AG04449 (cell line): ENCODE measurements at places on chromosomes 2 and 18.

GRCh38 chr2:78118037-78118436, 595.9 kb upstream of the LRRTM4 start:
- no peak for DNase-seq

GRCh38 chr18:45006934-45007333, 326.2 kb downstream of the SETBP1 start:
- no peak for DNase-seq

- no peak for DNase-seq
These were observed 34.5 kb downstream of the LYPD6 start for GRCh38 chr2:149364839-149365238.

DNA sequence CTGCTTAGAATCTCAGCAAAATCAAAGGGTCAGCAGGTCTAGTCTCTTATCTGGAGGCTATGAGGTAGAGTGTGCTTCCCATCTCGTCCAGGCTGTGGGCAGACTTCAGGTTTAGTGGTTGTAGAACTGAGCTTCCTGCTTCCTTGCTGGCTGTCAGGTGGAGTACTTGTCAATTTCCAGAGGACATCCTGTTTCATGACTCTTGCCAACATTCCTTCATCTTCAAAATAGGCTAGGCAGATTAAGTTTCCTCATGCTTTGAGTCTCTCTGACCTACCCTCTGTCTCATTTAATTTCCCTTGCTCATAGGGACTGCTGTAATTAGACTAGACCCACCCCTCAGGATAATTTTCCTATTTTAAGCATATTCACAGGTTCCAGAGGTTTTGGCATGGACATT, 562.6 kb downstream of the SPAG16 start:
- no peak for DNase-seq

DNA sequence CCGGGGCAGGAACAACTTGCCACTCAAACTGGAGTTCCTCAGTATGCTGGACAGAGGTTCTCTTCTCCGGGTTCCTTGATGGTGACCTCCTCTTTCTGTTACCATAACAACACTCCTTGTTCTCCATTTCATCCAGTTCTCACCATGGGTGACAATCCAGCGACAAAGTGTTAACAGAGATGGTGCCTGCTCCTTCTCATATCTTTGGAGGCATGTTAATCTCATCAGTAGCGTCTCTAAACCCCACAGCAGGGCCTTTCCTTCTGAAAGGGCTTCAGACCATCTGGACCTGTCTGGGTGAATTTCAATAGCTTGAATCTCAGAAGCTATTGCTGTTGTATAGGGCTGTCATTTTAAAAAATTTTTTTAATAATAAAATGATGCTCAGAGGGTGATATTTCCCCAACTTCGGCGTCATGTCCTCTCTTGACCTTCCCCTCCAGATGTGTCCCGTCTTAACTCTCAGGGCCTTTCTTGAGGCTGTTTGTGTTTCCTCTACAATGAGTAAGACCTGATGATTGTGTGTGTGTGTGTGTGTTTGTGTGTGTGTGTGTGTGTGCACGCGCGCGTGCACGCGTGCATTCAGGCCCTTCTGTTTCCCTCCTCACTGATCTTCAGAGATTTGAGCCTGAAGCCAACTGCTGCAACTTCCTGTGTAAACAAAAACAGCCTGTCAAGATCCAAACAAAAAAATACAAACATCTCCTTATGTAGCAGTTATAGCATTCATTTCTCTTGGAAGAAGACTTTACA, 24.3 kb upstream of the CETN1 start:
- no peak for DNase-seq

- no peak for DNase-seq
These were observed 117.1 kb upstream of the BOD1L2 start for GRCh38 chr18:57029761-57030160.

DNA sequence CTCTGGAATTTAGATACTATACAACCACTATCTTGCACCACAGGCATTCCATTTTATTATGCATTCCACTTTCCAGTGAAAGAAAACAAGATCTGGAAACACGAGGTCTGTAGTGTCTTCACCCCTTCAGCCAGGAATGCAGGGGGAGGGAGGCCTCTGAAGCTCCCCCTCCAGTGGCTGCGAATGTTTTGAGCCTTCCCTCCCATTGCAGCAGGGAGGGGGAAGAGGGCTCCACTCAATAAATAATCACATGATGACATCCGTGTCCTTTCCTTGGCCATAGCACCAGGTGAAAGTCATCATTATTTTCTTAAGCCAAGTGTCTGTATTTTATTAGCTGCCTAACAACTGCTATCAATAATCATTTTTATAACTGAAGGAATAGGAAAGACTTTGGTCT, 38.6 kb downstream of the ALPK2 start:
- no peak for DNase-seq

GRCh38 chr2:196284866-196285557, 113.6 kb upstream of the STK17B start:
- no peak for DNase-seq

- DNase-seq: no peak
These were observed 47.1 kb upstream of the ASB18 start for GRCh38 chr2:236311286-236311685.

DNA sequence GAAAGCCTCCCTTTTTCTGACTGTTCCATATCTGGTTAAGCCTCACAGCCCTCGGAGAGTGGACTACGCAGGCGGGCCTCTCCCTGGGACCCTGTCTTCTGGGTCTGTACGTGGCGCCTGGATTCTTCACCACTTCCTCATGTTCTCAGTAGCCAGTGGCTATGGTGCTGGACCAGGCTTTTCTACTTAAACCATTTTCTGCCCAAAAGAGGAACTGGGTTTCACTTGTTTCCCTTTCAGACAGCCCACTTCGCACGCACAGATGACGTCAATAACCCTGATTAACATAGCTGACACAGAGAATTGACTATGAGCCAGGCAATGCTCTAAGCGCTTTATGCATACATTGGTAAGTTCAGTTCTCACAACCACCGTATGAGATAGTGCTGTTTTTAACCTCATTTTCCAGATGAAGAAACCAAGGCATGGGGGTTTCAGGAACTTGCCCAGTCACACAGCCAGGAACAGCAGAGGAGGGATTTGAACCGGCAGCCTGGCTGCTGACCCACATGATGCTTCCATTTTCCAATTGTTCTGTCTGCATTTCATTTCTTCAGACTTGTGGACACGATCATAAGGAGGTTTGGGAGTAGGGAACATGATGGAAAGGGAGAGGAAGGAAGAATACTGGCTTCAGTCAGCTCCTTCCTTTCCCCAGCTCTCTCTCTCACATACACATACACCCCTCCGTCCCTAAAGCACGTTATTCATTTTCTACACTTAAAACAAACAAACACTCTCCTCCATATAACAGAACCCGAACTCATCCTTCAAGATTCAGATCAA, 41.7 kb downstream of the MYOM1 start:
- DNase-seq: no peak

DNA sequence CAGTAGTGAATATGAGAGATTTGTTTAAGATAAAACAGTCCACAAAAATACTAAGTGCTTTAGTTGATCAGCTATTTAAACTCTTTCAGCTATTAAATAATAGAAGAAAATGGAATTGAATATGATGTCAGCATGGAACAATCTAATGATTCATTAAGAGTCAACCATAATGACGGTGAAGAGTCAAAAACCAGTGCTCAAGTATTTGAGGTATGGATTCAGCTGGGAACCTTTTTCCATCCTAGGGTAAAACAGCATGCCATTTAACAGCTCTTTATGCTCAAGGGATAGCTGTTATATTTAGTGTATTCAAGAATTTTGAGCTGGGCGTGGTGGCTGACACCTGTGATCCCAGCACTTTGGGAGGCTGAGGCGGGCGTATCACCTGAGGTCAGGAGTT, 29.7 kb downstream of the CARF start:
- no peak for DNase-seq

- DNase-seq: no peak
These were observed 2.8 kb downstream of the PCBP1 start for GRCh38 chr2:70089983-70090525.

- DNase-seq: no peak
These were observed 51.7 kb downstream of the ARHGAP28 start for GRCh38 chr18:6781142-6781714.

DNA sequence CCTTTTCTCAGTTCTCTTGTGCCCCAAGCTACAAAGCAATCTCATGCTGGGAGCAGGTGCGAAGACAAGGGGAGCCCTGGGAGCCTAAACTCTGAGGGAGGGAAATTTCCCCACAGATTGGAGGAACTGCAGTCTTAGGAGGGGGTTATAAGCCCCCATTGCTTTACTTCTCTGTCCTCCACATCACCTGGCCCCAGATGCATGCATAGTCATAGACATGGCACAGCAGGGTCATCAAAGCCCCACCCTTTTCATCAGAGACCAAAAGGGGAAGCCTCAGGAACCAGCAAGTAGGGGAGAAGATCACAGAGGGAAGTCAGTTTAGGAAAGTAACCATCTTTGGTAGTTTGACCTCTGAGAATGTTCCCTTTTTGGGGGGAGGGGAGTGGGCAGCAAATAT, 33.7 kb downstream of the LANCL1 start:
- DNase-seq: no peak

- no peak for DNase-seq
These were observed 129.6 kb downstream of the CERS6 start for GRCh38 chr2:168585700-168586099.

DNA sequence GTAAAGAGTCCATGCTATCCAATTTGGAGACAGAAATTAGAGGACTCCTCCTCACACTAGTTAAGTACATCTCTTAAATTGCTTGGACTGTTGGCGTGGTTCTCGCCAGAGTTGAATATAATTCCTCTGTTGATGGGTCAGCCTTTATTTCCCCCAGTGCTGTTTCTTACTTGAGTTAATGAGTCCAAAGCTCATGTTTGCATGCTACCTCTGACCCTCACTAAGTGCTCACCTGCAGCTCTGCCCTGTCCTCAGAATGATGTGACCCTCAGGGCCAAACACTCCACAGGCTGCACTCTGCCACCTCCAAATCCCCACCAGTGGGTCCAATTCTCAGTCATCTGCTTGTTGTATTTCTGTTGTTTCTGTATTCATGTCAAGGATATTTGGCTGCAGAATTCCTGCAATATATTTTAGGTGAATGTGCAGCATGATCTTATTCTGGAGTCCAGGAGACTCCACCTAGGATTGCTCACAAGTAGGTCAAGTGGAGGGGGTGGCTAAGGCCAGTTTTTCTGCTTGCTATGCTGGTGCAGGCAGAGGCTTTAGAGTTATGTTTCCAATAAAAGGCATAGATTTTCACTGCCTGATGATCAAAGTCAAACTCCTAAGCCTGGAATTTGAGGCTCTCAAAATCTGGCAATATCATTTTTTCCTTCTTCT, 37.8 kb downstream of the RDH14 start:
- no peak for DNase-seq

DNA sequence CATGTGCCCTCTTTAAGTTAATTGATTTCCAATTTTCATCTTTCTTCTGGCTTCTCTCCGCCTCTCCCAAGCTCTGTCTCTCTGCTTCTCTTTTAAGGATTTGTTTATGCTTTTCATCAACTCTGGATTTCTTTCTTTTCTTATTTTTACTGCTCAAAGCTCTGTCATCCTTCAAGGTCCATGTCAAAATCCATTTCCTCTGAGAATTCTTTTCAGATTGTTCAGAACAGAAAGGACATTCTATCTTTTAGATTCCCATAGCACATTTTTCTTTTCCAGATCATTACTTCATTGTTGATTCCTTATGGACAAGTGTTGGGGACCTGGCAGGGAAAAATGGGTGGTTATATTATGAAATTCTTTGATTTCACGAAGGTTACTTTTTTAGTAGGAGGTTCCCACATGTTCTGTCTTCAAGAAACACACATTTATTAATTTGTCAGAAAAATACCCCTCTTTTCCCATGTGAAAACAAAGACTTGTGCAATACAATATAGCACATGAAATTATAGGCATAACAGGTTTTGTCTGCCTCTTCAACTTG, 12.3 kb downstream of the PMAIP1 start:
- DNase-seq: no peak

DNA sequence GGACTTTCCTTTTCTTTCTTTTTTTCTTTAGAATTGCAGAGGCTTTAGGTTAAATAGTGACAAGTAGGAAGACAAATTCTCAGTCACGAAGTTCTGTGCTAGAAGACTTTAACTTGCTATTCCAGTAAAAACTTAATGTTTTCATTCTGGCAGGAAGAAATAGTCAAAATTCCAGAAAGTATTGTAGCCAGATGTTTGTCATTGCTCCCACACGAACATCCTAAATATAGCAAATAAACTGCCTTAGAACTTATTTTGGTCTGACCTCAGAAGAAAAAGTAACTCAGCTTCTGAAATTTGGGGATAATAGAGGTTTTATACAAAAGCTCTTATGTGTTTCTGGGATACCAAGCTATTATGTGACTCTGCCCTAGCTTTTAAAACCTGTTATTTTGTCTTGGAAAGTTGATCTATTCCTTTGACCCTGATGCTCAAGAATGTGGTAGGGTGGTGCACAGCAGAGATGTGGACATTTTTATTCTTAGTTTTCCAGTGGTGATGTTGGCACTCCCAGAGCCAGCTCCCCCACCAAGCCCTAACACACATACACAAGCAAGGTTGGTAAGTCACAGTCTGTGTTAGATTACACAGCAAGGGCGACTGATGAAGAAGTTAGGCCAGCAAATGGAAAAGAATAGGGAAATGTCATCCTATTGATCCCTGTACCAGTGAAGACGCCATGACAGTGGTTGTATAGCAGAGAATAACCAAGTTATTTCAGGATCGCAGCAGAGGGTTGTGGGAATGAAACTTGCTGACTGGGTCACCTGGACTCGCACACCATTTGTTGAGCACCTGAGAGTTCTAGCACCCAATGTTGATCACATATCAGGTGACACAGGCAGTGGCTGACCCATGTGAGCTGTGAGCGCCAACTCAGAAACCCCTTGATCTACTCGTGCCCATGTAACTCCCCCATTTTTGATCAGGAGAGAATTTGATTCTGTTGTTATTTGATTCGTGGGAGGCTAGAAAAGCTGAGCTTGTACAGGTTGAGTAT, 23.7 kb downstream of the FARP2 start:
- DNase-seq: peak; percentile 37

DNA sequence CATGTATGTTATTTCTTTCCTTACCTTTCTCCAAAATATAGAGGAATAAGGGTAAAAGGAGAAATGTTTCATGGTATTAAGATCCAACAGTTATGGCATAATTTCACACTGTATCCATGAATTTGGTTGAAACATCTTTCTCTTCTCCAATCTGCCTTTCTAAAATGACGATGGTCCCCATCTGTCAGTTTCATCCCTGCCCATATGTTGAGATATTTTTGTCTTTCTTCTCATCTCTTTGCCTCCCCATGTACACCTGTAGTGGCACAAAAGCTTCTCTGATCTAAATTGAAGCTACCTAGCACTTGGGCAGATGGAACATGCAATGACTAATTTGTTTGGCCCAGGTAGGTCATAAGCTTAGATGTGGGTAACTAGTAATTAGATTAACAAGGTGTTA, 90.7 kb upstream of the LRRTM1 start:
- DNase-seq: no peak

- DNase-seq: no peak
These were observed 125.7 kb downstream of the KCTD1 start for GRCh38 chr18:26422472-26423162.

GRCh38 chr2:16112251-16112971, 172.1 kb downstream of the MYCN start:
- no peak for DNase-seq
